ENCODE measurements at places on chromosomes 11 and 22.

- DNase-seq, result no peak
These were observed 3.7 kb downstream of the UPB1 start for GRCh38 chr22:24498824-24499223.

DNA sequence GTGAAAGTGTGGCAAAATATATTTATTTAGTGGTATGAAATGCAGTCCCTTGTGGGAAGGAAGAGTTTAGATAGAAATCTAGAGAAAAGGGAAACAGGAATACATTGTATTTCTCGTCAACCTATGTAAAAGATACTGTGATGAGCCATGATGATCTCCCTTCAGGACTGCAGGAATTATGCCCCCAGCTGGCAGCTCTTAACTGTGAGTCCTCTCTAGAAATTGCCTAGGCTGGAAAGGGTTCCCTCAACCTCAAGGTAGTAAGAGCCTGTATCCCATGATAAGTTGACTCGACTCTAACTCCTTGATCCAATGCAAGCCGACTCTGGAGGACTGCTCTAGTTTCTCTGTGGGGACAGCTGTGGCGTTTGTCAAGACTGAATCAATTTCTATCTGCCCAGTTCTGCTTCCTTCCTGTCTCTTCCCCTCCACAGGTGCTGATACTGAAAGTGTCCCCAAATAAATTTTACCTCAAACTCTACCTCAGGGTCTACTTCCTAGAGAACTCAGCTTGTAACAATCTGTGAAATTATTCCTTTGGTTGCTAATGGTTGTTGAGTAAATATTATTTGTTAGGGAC lies 897.3 kb downstream of the METTL15 start:
- DNase-seq, result no peak

DNA sequence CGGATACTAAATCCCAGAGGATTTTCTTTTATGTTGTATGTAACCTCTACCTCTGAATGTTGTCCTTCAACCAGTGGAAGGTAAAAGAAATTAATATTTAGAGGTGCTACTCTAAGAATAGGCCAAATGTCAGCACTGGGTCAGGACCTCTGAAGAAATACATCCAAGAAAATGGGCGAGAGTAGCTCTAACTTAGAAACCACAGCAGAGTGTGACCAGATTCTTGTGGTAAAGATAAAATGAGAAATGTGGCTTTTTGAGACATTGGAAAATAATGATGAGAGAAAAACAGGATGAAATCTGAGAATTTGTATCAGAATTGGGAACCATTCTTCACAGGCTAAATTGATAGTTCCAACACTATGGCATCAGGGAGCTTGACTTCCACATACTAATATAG lies 63.5 kb downstream of the CSTPP1 start:
- no peak for DNase-seq

GRCh38 chr11:119754656-119755355 lies 25.8 kb upstream of the NECTIN1 start:
- no peak for DNase-seq

- DNase-seq, result no peak
These were observed 51.3 kb upstream of the SESN3 start for GRCh38 chr11:95282291-95282751.

Measured in ecto neural progenitor cell (in vitro differentiated cells).